ENCODE measurements at places on chromosomes 3 and 15. TPM values are rescaled to one million over a fixed set of nuclear protein-coding genes. Genes with fewer than 3 reads are reported as not detected.

LRRN1 gene
- not detected for polyA plus RNA-seq

DNA sequence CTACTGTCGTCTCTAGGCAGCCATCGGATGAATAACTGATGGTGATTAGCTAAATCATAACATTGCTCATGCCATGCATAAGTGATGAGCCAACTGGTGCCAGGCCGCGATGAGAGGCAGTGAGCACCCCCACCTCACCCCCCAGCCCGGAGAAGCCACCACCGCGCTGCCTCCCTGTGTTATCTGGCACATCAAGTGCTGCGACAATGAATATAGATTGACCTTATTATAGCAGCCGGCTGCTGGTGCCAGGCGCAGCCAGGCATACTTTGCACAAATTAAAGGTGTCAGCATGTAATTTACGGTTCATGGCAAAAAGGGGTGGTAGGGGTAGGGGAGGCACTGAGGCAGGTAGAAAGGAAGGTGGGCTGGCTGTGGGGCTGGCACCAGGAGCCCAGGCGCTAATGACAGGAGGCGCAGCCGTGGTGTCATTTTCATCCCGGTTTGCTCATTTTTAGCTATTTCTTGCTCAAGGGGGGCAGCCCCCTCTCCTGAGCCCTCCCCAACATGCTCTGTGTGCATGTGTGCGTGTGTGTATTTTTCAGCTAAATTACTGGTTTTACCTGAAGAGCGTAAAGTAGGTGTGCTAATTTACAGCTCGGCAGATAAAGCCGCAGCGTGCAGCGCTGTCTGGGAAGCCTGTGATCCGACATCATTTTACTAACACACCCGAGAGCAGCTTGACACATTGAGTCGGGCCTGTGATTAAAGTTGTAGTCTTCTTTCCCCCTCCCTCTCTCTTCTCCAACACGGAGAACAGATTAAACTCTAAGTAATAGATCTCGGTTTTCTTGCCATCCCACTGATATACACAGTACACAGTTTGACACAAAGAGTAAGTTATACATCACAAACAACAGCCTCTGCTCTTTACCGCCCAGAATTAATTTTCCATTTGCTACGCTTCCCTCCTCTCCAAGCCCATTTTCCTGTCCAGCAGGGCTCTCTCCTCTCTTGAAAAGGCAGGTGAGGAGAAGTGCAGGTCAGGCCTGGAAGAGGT is 212.3 kb downstream of the RPLP1 start:
- DNase-seq = no peak

GRCh38 chr3:73319179-73319769 is 257.8 kb downstream of the EBLN2 start:
- no peak for DNase-seq

DNA sequence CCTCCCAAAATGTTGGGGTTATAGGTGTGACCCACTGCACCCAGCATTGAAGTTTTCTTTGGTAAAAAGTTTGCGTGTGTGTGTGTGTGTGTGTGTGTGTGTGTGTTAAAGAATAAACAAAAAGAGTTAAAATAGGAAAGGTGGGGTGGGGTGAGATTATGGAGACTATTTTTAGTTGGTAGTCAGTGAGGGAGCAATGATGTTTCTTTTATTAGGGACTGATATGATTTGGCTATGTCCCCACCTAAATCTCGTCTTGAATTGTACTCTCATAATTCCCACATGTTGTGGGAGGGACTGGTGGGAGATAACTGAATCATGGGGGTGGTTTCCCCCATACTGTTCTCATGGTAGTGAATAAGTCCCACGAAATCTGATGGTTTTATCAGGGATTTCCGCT is 92.2 kb downstream of the CGNL1 start:
- no peak for DNase-seq

All from CD4-positive, alpha-beta memory T cell (primary cell).